ENCODE measurements at places on chromosomes 2 and 18. TPM values are rescaled to one million over a fixed set of nuclear protein-coding genes. Genes with fewer than 3 reads are reported as not detected.
A peak's percentile ranks its signal among the peaks of the same experiment; 100 is the strongest.

- DNase-seq = no peak
Measured at GRCh38 chr2:128354161-128354560, 35.5 kb upstream of the HS6ST1 start.

DNA sequence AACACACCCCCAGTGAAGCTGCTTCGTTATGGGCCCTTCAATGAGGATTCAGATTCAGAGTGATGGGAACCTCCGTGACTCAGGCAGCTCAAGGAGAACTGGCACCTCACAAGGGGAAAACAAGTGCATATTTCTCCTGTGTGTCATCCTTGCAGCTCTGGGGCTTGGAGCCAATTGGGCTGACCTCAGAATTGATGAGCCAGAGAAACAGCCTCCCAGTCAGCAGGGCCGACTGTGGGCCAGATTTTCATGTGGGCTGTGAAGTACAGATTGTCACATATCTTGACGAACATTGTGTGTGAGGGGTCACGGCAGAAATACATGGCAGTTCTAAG, 189.6 kb upstream of the SP5 start:
- no peak for DNase-seq

DNA sequence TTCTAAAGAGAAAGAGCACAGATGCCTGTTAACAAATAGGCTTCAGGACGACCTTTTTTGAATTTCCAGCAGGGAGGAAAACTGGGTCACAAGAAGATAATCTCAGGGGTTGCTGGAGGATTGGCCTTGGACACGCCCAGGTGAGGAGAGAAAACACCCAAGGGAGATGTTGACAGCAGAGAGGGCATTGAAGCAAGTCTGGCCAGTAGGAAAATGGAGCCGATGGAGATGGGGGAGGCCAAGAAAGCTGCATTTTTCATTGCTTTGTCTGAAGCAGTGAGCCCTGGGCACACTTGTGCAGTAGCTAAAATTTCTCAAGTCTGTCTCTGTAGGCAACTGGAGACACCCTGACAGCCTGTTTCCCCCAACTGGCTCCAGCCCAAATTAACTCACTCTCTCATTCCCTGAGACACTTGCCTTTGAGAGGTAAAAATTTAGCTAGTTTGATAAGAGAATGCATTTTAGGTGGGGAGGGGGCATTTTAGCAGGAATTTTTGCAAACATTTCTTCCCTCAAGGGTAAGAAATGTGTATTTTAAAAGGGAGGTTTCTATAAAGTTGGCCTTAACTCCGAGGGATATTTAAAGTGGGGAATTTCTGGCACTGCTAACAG, 165.5 kb downstream of the TGIF1 start:
- DNase-seq = peak; percentile 18

GRCh38 chr18:38759457-38759856, 1193.9 kb upstream of the CELF4 start:
- no peak for DNase-seq

DNA sequence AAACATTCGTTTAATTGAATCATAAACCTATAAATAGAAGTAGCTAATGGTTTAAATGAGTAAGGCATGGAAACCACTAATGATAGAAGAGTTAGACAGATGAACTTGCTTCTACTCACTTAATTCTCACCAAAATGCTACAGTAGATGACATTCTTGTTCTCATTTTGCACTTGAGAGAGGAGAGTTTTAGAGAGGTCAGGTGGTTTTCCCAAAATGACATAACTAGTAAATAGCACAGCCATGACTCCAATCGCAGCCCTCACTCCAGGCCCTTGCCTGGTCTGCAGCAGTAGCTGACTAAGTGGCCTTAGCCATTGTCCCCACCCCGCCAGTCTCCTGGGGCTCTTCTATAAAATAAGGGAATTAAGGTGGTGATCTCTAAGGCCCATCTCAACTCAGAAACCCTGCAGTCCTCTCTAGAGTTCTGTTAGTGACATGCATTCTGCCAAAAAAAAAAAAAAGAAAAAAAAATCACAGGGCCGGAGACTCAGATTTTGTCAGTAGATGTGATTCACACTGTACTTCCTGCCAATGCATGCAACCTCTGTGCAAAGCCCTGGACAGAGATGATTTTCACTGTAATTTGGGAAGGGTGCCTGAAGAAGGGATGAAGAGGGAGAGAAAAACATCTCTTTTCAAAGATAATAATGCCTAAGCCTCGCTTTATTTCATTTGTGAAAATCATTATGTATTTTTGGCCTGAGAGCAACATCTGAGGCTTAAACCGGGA, 221.8 kb downstream of the ANAPC1 start:
- no peak for DNase-seq

DNA sequence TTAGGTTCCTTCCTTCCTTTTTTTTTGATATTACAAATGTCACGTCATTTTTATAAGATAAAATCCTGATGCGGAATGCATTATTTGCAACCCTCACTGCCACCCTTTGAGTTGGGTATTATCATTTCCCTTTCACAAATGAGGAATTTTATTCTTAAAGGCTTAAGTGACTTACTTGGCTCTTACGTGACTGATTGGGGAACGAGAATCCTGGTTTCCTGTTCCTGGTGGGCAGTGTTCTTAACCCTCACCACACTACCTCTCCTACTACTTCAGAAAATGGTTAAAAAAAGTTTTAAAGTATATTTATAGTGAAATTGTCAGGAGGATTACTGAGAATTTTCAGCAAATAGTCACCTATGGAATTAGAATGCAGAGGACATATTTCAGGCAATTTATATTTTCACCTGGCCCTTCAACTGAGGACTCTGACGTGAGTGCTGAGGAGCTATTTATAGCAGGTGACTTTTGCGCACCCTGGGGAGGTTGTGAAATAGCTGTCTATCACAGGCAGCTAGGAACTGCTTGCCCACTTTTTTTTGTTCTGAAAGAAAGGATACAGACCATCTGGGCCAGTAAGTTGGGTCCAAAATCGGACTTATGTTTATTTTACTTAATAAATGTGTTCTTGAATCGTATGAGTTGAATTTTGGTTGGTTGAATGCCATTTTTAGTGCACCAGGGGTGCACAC, 18.7 kb upstream of the RASGRP3 start:
- no peak for DNase-seq

VWC2L gene
- total RNA-seq = not detected

- no peak for DNase-seq
Measured at GRCh38 chr2:62686012-62686685, 19.4 kb upstream of the EHBP1 start.

Measured in OCI-LY7 (cell line).